ENCODE measurements at places on chromosomes 5 and 9.

- DNase-seq: no peak
These were observed 441.7 kb downstream of the PRELID2 start for GRCh38 chr5:145393426-145393825.

DNA sequence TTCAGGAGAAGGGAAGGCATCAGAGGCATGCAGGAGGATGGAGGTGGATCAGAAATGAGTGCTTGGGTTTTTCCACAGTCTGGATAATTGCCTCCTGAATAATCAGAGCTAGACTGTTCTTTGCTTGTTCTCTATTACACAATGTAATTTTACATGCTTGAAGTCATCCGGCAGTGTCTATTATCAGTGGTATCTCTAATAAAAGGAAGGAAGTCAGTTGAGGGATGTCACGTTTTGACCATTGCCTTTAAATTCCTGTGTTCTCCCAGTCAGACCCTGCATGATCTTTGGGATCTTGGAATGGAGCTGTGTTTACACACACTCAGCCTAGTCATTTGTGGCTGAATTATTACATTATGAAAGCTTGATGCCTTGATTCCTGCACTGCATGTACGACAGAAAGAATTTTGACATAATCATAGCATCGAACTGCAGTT, 91.0 kb downstream of the PDE8B start:
- DNase-seq: no peak

DNA sequence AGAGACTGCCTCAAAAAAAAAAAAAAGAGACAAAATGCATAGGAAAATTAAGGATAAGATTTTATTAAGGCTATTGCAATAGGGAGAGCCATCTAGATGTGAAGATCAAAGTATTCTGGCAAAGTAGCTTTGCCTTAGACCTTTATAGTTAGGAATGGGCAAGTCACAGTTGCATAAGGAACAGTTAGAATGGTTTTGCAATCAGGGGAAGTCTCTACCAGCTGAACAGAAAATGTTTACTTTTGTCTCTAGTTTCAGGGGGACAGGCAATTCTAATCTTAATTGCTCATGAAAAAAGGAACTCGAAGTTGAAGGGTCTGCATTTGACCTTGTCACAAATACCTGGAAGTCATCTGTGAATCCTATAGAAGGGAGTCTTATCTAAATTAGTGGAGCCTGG, 13.1 kb upstream of the ATP6V1G1 start:
- no peak for DNase-seq

DNA sequence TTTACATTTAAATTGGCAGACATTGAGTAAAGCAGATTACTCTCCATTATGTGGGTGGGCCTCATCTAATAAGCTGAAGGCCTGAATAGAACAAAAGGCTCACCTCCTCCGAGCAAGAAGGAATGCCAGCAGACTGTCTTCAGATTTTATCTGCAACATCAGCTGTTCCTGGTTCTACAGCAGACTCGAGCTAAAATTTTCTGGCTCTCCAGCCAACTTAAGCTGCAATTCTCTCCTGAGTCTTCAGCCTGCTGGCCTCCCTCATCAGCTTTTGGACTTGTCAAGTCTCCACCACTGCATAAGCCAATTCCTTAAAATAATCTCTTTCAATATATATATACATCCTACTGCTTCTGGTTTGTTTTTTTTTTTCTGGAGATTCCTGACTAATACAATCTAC, 12.5 kb downstream of the TRPM3 start:
- no peak for DNase-seq

DNA sequence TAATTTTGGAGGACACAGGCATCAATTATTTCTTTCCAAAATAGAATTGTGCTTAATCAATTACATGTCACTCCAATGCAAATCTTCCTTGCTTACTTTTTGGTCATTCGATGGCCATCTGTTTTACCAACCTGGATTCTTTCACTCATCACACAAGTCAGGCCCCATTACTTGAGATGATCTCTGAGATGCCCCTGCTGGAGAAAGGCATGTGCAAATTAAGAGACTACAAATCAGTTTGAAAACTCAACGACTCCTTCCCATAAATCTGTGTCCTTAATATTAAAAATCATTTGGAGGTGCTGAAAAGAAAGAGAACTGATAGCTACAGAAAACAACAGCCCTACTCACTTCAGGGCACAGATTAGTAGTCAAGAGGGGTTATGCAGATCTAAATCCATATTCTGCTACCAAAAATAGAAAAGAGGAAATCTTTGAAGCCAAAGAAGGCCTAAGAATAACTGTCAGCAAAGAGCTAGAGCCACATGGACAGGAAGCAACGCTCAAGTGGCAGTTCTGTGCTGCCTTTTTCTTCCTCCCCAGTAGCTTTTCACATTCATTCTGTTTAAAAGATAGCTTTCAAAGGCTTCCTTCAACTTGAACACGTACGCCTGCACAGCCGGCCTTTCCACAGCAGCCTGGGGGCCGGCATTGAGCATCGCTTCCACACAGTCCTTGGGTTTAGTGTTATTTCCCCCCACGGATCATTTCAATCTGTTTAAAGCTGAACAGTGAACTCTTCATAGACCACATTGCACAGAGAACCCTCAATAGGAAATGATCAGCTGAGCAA, 79.3 kb upstream of the MAP3K1 start:
- no peak for DNase-seq

DNA sequence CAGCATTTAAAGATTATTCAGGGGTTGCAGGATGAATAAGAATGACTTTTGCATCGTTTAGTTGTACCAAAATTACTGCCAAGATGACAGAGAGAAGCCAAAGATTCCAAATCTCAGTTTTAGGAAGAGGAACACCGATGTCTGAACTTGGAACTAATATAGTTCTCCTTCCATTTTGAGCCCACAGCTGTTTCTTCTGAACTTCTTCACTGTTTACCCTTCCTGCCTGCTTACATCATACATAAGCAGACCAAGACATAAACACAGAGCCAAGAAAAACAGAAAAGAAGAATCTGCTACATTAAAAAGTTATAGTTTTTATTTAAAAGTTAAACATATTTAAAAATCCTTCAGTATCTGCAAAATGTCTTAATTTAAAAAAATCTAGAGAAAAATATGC, 146.9 kb upstream of the RAPGEF1 start:
- no peak for DNase-seq

DNA sequence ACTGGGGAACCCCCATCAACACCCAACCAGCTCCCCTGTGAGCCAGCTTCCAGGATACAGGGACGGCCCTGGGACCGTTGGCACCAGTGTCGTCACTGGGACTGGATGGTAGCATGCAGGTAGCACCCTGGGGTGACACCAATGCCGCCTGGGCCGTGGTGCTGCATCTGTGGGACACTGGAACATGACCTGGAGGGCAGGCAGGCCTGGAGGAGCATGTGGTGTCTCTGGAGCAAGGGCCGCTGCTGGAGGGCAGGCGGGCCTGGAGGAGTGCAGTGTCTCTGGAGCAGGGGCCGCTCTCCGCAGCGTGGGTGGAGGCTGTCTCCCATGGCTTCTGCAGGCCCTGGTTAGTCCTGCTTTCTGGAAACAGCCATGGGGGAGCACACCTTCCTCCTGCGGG, 13.1 kb downstream of the LPCAT1 start:
- no peak for DNase-seq

DNA sequence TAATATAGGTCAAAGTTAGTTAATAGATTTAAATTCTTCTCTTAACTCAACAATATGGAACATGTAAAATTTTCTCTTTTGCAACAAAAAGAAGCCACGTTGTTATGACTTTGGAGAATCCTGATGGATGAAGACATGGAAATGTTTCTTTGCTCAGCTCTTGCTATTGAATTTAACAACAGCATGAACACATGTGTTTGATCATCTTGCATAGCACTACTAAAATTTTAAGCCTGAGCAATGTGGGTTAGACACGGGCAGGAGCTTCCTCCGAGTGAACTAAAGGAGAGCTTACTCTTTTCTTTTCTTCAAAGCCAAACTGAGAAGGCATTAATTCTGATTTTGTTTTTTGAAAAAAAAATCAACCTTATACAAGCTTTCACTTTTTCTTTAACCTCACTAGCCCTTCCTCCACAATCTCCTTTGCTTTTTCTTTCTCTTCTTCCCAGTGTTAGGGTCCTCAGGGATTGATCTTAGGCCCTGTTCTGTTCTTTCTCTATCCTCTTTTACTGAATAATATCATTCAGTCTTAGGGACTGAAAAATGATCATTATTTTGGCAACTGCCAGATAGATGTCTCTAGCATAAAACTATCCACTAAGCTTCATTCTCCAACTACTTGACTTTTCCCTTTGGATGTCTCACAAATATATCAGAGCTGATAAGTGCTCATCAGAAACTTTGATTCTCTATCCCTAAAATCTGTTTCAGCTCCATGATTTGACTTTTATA, 36.9 kb downstream of the ADAMTS19 start:
- DNase-seq: no peak

DNA sequence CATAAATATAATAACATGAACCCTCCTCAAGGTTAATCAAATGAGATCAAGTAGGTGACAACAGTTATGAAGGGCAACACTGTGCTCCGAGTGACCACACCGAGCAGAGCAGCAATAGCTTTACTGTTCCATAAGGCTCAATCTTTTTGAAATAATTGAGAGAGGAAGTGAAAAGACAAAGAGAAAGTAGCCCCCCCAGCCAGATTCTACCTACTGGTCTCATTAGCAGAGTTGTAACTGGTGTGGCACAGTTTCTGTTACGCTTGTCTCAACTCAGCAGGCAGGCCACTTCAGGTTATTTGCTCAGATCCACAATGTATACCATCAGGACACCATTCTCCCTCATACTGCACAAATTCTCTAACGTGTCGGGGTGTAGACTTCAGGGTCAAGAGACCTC, 14.0 kb downstream of the PRUNE2 start:
- DNase-seq: no peak

GRCh38 chr5:17079562-17079961, 137.9 kb upstream of the BASP1 start:
- DNase-seq: peak; percentile 31

DNA sequence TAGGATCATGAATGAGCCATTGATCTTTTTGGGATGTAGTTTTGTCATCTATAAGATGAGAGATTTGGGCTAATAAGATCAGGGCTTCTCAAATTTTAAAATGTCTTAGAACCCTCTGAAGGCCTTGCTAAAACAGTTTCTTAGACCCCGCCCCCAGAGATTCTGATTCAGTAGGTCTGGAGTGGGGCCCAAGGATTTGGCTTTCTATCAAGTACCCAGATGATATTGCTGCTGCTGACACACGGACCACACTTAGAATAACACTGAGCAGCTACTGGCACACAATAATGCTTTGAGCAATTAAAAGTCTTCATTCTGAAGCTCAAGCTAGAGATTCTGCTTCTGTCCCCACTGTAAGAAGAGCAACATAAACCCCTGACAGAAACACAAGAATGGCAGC, 216.7 kb downstream of the SMARCA2 start:
- DNase-seq: no peak

DNA sequence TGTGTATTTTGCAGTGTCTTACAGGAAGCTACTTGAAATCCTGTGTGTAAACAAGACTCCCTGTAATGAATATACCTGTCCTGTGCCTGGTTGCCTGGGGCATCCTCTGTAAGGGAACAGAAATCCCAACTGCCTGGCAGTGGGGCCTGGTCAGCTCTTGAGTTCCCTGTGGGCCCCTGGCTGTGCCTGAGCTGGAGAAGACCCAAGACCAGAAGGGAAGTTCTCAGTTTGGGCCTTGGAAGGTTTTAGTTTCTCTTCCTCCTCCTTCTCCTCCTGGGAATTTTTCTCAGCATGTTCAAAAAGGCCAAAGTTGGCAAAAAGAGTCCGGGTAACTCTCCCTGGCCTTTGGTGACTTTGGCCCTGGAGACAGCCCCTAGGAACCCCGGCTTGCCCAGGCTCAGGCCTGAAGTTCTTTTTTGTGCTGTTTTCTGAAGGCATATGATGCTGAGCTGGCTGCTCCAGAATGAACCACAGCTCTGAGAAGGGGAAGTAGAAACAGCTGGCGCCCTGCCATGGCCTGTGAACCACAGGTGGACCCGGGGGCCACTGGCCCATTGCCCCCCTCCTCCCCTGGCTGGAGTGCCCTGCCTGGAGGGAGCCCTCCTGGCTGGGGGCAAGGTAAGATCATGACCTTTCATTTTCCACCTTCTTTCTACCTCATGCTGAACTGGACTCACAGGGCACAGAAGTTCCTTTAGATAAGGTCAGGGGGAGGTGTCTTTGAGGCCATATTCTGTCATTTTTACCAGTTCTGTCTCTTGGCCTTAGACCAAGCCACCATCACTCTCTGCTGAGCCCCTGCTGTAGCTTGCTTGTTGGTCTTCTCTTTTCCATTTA, 5.8 kb downstream of the TMEM268 start:
- no peak for DNase-seq

DNA sequence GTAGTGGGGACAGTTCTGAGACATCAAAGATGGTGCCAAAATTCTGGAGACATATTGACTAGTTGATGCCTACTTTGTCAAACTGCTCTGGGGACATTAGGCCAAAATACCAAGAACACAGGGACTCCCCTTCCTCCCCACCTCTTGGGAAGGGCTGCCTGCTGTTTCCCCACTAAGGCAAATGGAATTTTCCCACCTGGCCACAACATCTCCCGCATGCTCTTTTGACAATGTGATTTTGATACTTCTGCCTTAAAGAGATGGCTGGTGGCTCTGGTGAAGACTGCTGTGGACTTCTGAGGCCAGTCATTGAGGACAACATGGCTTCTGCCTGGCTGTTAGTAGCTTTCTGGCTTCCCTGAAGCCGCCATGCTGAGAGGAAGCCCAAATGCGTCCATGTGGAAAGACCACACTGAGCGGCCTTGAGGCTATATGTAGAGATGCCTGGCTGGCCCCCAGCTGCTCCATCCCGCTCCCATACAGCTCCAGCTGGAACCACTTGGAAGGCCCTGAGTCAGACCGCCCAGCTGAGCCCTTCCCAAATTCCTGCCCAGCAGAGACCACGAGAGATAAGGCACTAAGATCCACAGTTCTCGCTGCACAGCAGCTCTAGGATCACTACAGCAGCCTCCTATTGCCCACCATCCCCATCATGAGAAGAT, 226.7 kb downstream of the SYK start:
- DNase-seq: no peak

DNA sequence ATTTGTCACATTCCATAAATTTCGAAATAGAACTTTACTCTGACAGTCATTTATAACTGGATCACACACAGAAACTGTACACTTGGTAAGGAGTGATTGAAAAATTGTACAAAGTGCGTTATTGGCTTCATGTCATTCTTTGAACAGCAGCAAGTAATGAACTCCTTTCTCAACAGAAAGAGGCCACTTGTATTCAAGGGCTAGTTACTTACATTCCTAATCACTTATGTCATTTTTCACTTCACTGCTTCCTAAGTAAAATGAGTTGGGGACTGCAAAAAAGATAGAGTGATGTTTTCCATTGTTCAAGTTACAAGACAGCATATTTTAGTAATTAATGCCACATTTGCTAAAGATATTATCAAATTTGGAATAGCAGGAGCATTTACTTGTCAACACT, 893.2 kb downstream of the DTWD2 start:
- DNase-seq: no peak

DNA sequence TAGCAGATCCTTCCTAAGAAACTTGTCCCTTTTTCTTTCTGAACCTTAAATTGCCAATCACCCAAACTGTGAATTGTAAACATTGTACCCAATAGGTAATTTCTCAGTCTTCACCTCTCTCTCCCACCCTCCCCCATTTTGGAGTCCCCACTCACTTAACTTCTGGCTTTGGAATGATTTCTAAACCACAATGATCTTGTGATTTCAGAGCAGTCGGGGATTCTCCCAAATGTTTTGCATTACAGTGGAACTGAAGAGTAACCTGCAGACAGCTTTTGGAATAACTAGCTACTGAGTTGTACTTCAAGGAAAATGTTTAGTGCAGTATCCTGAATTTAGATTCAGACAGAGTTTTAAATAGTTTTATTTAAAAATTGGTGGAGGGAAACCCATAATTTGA, 19.2 kb downstream of the SLC27A6 start:
- DNase-seq: no peak
